ENCODE measurements at places on chromosomes 16 and 17.

DNA sequence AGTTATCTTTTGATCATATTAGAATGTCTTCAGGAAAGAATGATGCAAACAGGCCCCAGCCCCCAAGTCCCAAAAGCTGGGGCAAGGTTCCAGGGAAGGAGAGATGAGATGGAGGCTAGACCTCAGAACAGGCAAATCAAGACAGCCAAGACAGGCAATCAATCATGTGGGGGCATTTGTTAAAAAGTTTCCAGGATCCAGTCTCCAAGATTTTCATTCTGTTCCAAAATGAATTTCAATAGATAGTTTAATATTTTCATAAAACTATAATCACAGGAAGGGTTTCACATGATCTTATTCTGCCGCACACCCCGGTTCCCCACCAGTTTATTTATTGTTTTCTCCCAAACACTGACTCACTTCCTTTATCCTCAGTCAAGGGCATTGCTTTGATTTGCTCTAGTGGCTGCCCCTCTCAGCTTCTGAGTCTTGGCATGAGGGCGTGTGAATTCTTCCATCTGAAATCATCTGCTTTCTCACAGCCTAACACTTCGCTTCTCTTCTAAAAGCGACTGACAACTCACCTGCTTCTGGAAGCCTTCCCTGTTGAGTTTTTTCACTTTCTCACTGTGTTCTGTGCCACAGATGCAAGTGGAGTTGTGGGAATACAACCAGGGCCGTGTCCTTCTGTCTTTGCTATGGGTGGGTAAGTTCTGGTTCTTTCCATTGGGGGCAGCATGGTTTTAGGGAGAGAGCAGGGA, 12.2 kb upstream of the TERF2 start:
- DNase-seq = peak; percentile 44

DNA sequence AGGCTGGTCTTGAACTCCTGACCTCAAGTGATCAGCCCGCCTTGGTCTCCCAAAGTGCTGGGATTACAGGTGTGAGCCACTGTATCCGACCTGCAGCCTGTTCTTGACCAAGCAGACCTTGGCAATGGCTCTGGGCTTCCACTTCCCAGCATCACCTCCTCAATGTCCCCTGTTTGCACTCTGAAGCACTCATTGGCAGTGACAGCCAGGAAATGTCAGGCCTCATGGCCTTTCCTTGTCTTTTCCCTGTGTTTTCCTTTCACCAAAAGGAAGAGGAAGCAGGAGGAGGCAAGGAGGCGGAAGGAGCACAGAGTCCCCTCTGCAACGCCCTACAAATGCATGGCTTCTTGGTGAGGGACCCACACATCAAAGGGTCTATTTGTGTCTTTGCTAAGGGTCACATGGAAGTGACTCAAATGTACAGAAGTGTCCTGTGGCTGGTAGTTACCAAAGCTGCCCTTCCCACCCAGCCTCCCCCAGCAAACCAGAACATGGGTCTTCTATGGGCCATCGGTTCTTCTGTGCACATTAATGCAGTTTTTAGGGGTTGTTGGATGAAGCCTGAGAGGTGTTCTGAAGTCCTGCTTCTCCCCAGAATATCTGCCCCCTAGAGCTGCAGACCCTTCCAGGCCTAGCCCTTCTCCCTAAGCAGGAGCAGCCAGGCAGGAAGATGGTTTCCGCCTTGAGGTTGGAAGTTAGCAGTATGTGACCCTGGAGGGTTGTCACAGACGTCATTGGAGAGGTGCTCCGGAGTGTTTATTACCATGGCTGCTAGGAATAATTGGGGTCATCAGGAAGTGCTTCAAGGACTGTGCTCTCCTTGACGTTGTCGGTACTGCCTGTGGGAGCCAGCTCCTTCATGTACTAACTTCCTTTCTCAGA, 60.8 kb downstream of the WIPI1 start:
- no peak for DNase-seq

DNA sequence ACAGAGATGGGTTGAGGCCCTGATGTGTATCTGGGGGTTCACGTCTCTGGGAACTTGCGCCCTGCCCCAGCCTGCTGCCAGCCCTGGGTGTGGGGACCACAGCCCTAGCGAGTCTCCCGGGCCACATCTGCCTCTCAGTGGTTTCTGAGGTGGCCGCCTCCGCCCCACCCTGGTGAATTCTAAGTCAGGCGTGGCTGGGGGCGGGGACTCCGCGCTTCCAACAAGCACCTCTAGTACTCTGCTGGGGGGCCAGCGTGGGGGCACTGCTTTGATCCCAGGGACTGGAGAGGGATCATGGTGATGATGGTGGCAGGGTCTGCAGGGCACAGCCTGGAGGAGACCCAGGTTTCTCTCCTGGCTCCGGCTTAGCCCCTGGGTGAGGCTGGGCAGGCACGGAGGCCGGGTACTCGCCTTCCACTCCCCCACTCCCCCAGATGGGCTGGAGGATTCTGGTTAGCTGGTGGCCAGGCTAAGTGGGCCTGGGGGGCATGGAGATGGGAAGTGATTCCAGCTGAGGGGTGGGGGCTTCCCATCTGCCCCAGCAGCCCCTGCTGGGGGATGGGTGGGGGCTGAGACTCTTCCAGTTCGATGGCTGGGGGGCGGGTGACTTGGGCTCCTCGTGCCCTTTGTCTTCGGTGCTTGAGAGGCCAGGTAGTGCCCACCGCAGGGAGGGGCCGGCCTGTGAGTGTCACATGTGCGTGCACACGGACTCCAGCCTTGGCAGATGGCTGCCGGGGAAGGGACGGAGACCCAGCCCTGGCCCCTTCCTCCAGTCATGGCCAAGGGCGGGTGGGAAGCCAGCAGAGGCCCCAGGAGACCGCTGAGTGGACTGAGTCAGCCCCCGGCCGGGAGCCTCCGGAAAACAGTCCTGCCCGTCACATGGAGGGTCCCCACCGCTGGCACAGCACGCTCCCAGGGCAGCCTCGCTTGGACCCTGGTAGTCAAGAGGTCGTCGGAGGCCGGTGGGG, 3.9 kb downstream of the GLIS2 start:
- DNase-seq = no peak

GRCh38 chr16:15484662-15485061, 50.3 kb downstream of the BMERB1 start:
- DNase-seq = no peak

DNA sequence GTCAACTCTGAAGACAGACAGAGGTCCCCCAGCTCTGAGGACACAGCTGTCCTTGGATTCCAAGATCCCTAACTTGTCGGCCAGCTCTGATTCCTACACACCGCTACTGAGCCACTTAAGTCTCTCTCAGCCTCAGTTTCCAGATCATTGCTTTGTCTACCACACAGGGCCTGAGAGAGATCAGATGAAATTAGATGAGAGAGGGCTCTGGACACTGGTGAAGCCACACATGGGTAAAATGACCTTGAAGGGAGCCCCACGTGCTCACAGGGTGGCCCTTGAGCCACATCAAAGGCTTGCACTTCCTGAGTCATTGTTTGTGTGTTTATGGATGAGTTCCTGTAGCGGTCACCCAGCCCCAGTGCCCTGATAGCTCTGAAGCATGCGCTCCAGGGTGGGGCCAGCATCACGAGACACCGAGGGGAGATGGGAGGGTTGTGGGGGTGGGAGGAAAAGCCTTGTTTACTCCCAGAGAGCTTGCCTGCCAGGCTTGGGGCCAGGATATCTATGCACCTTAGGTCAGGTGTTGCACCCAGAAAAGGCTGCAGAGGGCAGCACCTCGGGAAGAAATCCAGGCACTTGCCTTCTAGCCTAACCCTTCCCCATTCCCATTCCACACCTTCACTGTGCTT, 32.7 kb upstream of the SLC6A2 start:
- no peak for DNase-seq

DNA sequence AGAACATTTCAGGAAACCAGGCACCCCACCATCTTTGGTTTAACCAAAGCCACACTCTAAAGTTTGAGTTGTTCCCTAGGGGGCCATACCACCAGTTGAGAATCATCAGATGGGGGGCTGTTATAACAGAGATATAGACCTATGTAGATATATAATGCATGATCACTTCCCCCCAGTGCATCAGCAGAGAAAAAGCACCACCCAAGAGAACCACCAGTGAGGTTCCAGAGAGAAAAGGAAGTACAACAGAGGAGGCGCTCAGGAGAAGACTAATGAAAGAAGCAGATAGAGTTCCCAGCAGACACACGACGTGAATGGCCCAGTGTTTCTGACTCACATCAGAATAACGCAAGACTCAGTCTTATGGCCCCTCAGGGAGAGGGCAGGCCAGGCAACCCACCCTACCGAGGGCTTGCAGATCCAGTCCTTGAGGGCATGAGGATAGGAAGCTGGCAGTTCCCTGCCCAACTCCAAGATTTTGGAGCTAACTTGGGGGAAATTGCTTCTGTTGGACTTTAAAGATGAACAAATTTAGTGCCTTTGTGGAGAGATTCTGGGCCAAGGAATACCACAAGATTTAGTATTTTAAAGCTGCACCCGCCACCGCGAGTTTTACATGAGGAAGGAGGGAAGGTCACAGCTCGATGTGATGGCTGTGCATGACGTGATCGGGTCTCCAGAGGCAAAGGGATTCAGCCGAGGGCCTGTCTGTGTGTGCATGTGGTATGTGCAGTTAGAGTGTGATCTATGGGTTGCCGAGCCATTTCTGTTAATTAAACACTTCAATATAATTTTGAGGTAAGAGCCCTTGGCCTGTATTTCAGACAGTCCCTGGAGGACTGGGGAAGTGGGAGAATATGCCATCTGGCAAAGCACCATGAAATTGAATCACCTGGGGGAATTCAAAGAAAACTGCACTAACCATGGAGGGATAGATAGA, 53.1 kb downstream of the AIPL1 start:
- no peak for DNase-seq

GRCh38 chr17:57540596-57540995, 204.5 kb downstream of the CCDC182 start:
- no peak for DNase-seq

- DNase-seq = no peak
Observed at GRCh38 chr17:72357764-72358365, 237.0 kb downstream of the SOX9 start.

- no peak for DNase-seq
Observed at GRCh38 chr17:82583720-82584234, 64.2 kb downstream of the FOXK2 start.

DNA sequence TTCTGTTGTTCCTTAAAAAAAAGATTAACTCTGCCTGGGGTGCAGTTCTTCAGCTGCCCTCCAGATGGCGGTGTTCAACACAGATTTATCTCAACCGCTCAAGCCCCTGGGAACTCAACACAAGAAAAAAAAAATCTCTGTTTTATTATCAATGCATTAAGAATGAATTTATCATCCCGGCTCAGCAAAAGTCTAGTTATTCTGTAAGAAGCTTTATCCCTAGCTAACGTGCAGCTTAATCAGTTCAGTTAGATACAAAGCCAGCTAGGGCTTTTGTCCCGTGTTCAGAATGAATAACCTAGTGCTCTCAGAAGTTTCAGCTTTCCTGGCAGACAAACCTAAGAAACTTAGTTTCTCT, 475.9 kb upstream of the CCL2 start:
- peak; percentile 57 for DNase-seq

GRCh38 chr17:8947201-8947600, 18.3 kb downstream of the PIK3R5 start:
- DNase-seq = no peak

DNA sequence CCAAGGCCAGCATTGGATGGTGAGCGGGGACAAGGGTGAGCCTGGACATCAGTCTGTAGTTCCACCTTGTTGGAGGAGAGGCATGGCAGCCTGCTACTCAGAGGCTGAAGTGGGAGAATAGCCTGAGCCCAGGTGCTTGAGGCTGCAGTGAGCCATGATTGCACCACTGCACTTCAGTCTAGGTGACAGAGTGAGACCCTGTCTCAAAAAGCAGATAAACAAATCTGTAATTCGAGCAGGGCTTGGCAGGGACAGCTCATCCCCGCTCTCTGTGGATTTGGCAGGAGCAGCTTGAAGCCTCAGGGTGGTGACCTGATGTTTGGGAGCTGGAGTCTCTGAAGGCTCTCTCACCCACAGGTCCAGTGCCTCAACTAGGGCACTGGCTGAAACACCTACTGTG, 38.6 kb upstream of the ZCCHC14 start:
- DNase-seq = no peak

GRCh38 chr17:8369944-8370343, 6.6 kb downstream of the KRABD2 start:
- DNase-seq = no peak

GRCh38 chr17:19447085-19447583, 36.1 kb downstream of the RNF112 start:
- DNase-seq = peak; percentile 84

DNA sequence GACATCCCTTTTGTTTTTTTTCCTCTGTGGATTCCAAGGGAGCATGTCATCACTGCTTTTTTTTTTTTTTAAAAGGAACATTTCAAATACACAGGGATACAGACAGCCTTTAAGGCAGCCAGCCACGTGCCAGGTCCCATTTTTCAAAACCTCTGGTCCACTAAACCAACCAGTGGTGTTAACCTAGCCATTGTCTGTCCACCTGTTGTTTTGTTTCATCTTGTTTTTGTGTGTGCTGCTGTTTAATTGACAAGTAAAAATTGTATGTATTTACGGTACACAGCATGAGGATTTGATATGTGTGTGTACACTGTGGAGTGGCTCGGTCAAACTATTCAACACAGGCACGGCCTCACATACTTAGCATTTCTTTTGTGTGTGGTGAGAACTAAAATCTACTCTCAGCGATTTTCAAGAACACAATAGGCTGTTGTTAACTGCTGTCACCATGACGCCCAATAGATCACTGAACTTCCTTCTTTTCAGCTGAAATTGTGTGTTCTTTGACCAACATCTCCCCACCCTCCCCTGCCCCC, 19.2 kb downstream of the TMEM114 start:
- DNase-seq = no peak

- no peak for DNase-seq
Observed at GRCh38 chr17:54941285-54941684, 27.2 kb downstream of the COX11 start.

GRCh38 chr16:46961373-46962353, 11.8 kb downstream of the DNAJA2 start:
- no peak for DNase-seq

GRCh38 chr17:51907041-51907440, 251.5 kb downstream of the CA10 start:
- no peak for DNase-seq

DNA sequence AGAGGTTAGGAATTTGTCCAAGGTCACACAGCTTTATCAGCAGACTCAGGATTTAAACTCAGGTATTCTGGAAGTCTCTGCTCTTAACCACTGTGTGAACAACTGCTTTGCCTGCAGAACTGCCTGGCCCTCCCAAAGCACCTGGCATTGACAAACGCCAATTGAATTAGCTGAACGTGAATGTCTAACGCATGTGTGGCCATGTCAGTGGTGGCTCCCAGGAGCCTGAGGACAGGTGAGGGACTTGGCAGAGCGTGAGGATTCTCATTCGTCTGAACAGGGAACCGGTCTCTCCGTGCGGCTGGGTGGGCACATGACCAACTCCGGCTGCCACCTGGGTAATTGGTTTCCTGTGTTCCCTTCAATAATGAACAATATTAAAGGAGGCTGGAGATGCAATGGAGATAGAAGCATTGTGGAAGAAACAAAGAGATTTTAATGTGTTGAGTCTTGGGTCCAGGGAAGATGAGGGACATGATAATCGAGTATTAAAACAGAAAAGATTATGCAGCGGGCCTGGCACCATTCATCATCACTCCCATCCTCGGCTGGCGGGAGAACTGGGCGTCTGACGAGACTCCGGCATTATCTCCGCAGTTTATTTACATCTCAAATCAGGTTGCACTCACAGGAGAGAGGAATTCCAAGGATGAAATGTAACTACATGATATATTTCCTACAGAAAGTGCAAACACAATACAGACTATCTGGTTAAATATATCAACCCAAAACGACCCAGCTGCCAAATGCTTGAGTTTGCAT, 113.5 kb downstream of the NPIPB5 start:
- DNase-seq = no peak

- DNase-seq = peak; percentile 83
Observed at GRCh38 chr17:47239967-47240651, 13.5 kb upstream of the ITGB3 start.

GRCh38 chr16:1193143-1193824, 31.8 kb downstream of the TPSG1 start:
- no peak for DNase-seq

Data from mucosa of gallbladder (tissue), 1 donor.